ENCODE measurements at places on chromosomes 3 and 15.

GRCh38 chr3:188434594-188434993, 280.6 kb downstream of the LPP start:
- DNase-seq: no peak

DNA sequence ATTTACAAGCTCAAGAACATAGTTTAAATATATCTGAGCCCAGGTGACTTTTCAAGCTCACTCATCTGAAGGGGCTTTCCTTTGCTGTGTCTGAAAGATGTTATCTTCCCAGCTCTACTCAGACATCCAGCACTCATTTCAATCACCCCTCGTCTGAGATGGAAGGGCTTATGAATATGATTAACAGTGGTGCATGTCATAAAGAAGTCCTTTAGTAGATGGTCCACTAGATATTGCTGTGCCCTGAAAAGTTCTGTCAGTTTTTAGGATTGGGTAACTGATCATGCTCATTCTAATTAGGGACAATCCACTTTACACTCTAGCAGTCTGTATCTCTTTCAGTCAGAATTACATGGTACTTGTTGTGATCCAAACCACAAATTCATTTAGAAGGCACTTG, 28.3 kb downstream of the RETNLB start:
- DNase-seq: no peak

- no peak for DNase-seq
Observed at GRCh38 chr15:58434334-58434875, 2.6 kb downstream of the LIPC start.

DNA sequence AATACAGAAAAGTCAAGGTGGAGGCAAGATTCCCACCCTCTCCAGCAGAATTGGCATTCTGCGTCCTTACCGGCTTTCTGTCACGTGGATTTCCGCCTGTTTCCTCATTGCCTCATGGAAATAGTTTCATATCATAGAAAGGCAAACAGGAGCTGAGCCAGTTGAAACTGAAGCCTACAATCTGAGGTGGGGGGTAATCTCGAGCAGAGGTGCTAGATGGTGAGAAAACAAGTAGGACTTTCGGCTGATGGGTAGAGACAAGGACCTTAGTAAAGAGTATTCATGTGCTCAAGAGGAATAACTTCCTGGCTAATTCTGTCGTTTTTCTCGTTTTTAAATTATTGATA, 39.9 kb downstream of the LRCH3 start:
- no peak for DNase-seq

DNA sequence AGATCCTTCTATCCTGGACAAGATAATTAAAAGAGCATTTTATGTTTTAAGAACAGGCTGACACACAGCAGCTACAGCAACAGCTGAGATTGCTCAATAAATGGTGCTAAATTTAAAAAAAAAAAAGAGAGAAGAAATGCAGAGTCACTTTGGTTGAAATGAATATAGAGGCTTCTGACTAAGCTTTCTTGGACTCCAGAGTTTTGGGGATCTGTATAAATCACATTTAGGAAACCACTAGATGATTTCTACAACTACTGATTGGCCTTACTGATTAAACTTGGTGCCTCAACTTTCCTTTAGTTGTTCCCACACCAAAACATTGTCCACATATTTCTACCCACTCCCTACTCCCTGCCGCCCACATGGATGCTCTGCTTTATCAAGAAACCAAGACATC, 132.9 kb upstream of the ZBTB20 start:
- DNase-seq: no peak

GRCh38 chr15:64763874-64764273, 11.5 kb downstream of the RBPMS2 start:
- no peak for DNase-seq
